Activated T-helper 2 cell treated with anti-CD3 and anti-CD28 coated beads, Interferon-gamma antibody, Interleukin-2, Interleukin-4, amounts not matched to agents 10 μg/mL and 5 μg/mL and 100 μg/mL, durations not matched to agents 14 hours and 24 hours and 36 hours (primary cell): ENCODE measurements at places on chromosomes 11 and 22.

DNA sequence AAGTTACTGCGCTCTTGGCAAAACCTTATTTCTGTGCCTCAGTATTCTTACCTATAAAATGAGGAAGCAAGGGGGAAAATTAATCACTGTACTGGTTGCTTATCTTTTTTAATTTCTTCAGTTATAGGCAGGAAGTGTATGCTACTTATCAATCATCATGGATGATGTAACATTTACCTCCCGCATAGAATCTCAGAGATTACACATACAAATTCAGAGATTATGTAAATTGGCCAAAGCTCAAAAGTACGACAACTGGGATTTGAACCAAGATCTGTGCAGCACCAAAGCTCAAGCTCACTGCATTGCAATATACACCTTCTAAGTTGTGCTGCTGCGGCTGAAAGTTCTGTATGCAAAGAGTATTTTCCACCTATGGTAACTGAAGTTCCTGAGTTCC, 83.0 kb downstream of the PDHX start:
- peaks cover 32% of the 10 kb centered on the region for H3K4me1 ChIP-seq
- peaks cover 11% of the 10 kb centered on the region for H3K27me3 ChIP-seq
- peaks cover 5% of the 10 kb centered on the region for H3K36me3 ChIP-seq
- H3K4me3 ChIP-seq, result no peak overlapping the region
- no peak overlapping the region for H3K27ac ChIP-seq

- no peak for DNase-seq
- no peaks in the 10 kb centered on the region for H3K4me1 ChIP-seq
- no peak overlapping the region for H3K4me3 ChIP-seq
- H3K36me3 ChIP-seq, result no peaks in the 10 kb centered on the region
Measured at GRCh38 chr22:23152238-23153114, 7.2 kb downstream of the RAB36 start.

- H3K4me3 ChIP-seq, result no peak overlapping the region
- H3K36me3 ChIP-seq, result no peaks in the 10 kb centered on the region
- H3K27ac ChIP-seq, result no peak overlapping the region
Measured at GRCh38 chr11:11436715-11437313, 83.8 kb upstream of the CSNK2A3 start.

DNA sequence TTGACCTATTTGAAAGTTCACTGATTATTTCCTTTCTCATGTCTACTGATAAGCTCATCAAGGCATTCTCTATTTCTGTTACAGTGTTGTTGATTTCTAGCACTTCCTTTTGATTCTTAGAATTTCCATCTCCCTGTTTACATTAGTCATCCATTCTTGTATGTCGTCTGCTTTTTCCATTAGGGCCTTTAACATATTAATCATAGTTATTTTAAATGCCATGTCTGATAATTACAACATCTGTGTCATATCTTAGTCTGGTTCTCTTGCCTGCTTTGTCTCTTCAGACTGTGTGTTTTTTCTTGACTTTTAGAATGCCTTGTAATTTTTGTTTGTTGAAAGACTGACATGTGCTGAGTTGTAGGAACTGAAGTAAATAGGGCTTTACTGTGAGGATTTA, 602.1 kb downstream of the SOX6 start:
- H3K27me3 ChIP-seq, result no peaks in the 10 kb centered on the region
- DNase-seq, result no peak
- H3K4me3 ChIP-seq, result no peak overlapping the region
- no peaks in the 10 kb centered on the region for H3K36me3 ChIP-seq
- H3K4me1 ChIP-seq, result peaks cover 7% of the 10 kb centered on the region
- H3K27ac ChIP-seq, result peak overlapping the region; percentile 64

DNA sequence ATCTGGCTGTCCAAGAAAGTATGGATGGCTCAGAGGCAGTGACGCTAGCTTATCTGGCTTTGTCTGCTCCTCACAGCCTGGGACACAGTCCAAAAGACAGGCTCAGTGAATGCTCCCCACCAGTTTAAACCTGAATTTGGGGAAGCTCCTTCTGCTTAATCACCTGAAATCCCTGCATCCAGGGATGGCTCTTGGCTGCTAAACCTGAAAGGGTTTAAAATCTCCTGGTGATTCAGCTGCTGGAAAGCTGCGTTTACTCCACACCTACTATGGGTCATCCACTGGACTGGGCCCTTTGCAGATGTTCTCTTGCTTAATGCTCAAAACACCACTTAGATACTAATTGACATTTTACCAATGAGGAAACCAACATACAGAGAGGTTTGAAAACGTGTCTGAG, 302.0 kb upstream of the NARS2 start:
- no peak overlapping the region for H3K4me3 ChIP-seq
- H3K36me3 ChIP-seq, result no peaks in the 10 kb centered on the region
- H3K27me3 ChIP-seq, result no peaks in the 10 kb centered on the region
- no peak for DNase-seq
- no peak overlapping the region for H3K27ac ChIP-seq
- no peaks in the 10 kb centered on the region for H3K4me1 ChIP-seq

- no peaks in the 10 kb centered on the region for H3K36me3 ChIP-seq
- H3K27me3 ChIP-seq, result no peaks in the 10 kb centered on the region
- H3K4me3 ChIP-seq, result no peak overlapping the region
- no peak overlapping the region for H3K27ac ChIP-seq
Measured at GRCh38 chr11:116650052-116650451, 122.7 kb downstream of the BUD13 start.
